ENCODE measurements at places on chromosomes 2 and 18.

DNA sequence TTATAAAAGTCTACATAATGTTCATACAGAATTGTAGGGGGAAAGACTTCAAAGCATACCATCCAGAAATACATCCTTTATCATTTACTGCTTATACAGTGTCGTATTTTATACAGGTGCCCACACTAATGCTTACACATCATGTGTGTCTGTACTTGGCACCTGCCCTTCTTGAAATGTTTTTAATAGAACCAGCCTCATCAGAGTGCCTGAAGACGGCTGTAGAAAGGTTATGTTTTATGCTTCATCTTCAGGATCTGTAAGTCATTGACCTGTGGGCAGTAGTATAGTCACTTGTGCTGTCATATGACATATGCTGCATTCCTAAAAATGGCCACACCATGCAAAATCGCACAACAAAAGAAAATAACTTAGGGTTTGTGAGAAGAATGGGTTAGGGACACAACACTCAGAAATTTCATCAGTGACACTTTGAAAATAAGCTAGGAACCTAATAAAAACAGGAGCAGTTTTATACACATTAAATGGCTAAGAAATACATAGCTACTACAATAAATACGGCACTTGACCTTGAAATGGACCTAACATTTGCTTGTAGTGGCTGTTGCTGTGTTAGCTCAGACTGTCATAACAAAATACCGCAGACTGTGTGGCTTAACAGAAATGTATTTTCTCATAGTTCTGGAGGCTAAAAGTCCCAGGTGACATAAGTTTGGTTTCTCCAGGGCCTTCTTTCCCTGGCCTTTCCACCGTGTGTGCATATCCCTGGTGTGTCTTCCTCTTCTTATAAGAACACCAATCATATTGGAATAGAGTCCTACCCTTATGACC is 112.6 kb downstream of the CERS6 start:
- no peak for DNase-seq

GRCh38 chr2:148614014-148614321 is 30.6 kb upstream of the EPC2 start:
- no peak for DNase-seq

DNA sequence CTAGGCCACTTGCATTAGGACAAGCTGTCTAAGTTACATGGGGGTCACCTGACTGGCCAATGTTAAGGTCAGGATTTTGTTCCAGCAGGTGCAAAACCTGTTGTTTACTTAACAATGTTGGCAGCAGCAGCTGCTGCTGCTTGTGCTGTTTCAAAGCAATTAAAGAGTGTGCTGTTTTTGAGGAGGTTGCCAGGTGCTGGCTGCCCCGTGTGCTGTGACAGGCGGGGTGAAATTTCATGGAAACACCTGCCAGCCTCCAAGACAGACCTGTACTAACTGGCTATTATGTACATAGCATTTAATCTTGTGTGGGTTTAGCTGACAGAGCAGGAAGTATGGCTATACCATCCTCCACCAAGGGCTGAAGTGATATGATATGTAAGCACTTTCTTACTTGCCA is 224.9 kb downstream of the ASXL3 start:
- no peak for DNase-seq

DNA sequence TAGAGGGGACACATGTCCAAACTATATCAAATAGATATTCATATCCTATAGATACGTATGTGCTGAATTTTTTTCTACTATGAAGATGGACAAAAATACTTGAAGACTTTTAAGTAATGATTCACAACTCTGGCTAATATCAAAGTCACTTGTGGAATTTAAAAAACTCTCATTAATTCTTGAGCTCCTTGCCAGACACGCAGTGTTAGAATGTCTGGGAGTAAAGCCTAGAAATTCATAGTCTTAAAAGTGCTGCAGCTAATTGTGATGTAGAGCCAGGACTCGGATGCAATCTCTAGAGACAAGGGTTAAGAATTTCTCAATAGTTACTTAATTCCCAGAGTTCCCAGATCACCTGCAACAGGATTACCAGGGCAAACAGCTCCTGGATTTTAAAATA is 107.4 kb downstream of the ARL6IP6 start:
- DNase-seq, result no peak

DNA sequence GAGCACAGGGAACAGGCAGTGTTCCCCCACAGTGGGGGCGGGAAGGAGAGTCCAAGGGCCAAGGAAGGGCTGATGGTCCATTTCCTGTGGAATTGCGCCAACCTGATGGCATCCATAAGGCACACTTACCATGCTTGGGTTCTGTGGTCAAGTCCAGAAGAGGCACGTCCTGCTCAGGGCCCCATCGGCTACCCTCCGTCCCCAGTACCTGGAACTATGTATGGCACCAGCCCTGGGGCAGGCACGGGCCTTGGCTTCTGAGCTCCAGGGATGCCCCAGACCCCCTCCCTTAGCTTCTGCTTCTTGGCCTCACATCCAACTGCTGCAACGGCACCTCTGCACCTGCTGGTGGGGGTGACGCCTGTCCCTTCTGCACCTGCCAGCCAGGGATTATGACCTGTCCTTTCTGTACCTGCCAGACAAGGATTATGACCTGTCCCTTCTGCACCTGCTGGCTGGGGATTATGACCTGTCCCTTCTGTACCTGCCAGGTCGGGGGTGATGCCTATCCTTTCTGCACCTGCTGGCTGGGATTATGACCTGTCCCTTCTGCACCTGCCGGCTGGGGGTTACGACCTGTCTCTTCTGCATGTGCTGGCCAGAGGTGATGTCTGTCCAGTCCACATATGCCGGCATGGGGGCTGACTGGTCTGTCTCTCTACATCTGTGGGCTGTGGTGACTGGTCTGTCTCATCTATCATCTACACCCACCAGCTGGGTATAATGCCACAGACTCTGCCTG is 45.4 kb upstream of the SNTG2 start:
- no peak for DNase-seq

DNA sequence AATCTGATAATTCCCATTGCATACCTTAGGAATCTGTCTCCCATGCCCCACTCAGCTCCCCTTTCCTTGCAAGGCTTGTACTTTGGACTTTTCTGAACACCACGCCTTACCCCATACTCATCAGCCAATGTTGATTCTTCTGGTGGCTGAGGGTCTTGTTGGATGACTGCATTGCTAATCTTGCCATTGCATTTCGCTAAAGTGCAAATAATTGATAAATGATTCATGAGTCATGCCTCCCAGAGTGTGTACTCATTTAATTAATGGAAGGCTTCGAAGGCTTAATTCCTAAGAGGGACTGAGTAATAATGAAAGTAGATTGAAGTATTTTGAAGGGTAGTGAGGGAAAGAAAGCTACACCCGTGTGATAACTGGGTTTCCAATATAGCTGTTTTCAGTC is 28.0 kb upstream of the PPP1R1C start:
- no peak for DNase-seq

GRCh38 chr2:9347411-9347881 is 75.9 kb downstream of the ITGB1BP1 start:
- no peak for DNase-seq

GRCh38 chr2:214902286-214902685 is 92.8 kb upstream of the BARD1 start:
- no peak for DNase-seq

DNA sequence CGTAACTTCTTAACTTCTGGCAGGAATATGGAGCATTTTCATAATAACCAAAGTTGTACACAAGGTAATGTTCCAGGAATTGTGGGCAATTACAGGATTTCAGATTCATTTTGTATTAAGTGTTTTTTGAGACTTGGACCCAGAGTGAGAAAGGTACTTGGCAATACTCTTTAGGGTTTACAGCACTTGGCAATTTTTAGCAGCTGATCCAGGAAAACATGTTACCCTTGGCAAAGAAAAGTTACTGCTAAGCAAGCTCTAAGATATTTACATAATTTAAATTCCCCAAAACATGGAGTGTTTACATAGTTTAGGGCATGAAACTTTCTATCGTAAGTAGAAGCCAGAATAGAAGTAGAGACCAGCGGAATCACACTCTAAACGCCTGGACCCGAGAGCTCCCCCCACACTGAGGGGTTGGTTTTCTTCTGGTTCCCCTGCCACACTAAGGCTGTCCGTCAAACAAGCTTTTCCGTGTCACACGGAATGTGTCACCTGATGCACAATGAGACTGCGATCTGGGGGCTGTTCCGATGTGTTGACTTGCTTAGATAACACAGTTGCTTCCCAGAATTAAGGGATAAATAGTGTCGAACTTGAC is 177.1 kb downstream of the PTGR3 start:
- DNase-seq, result no peak

GRCh38 chr18:38481576-38481975 is 916.0 kb upstream of the CELF4 start:
- no peak for DNase-seq

DNA sequence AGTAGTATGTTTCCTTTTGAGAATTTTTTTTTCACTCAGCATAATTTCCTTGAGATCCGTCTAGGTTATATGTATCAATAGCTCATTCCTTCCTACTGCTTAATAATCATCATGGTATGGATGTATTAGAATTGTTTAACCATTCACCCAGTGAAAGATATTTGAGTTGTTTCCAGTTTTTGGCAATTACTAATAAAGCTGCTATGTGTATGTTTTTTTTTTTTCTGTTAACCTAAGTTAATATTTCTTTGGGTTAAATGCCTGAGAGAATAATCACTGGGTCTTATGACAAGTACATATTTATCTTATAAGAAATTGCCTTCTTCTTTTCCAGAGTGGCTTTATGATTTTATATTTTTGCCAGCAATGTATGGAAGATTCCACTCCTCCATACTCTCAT is 96.4 kb upstream of the ST6GAL2 start:
- no peak for DNase-seq

DNA sequence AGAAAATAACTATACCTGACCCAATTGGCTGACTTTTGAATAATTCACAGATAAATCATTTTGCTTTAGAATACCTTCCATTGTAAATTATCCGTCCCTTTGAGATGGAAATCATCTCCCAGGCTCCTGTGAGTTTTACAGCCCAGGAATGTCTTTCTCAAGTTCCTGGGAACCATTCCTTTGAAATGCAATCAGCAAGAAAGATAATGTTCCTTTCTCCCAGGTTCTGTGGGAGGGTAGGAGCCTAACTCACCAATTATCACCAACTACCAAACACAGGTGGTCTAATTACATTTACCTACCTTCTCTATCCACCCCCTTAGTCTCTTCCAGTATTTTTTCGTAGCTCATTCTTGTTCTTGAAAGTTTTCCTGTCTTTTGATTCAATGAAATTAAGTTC is 1016.0 kb downstream of the SOCS6 start:
- DNase-seq, result no peak

- DNase-seq, result no peak
Measured at GRCh38 chr18:22935431-22935830, 2.3 kb downstream of the RBBP8 start.

DNA sequence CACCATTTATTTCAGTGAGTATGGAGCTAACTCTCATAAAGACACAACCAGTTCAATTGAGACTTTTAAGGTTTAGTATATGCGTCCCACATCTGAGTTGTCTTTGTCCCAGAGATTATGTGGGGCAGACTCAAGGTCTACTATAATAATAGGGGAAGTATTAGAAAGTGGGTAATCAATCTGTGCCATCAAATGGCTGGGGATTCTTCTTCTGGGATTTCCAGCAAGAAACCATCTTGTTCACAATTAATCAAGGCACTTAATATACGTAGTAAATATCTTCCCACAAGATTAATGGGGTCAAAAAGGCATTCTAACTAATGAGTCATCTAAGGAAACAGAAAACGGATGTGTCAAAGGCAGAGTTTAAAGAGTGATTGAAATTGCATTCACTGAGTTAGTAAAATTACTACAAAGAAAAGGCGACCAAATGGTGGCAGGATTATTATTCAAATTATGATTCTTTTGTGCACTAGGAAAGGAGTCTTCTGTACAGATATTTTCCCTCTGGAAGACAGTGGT is 179.8 kb upstream of the REG3G start:
- no peak for DNase-seq

- no peak for DNase-seq
Measured at GRCh38 chr2:9099341-9099751, 95.9 kb upstream of the MBOAT2 start.

DNA sequence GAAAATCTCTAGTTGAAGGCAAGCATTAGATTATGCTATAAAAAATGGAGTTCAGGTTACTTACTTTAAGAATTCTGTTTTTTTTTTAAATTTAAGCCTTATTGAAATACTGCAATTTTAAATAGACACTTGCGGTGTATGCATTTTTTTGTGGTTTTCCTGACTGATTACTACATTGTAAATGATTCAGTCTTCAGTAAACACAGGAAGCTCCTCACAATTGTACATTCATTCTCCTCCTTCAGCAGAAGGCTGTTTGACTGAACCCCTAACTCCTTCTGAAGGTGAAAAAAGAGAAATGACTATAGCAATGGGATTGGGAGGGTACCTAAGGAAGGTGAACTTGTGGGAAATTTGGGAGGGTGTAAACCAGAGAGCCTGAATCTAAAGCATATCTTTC is 136.1 kb downstream of the GCA start:
- no peak for DNase-seq

GRCh38 chr2:174485788-174486562 is 854 bp downstream of the GPR155 start:
- DNase-seq, result peak; percentile 7

DNA sequence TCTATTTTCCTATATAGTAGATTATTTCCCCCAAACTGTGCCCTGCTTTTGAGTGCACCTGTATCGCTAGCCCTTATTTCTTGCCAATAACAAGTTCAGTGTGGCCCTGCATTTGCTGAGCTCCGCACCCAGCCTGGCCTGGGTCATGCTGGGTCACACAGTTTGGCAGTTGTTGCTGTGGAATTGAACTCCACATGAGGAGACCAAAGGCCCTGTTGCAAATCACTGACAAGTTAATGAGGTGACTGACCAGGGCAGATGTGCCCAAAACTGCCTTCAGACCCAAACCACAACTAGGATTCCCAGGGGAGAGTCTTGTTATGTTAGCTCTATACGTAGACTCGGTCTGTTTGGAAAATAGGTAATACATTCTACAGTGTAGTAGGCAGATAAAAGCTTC is 31.0 kb downstream of the COL4A4 start:
- DNase-seq, result no peak

GRCh38 chr2:100279586-100280534 is 42.4 kb downstream of the LONRF2 start:
- DNase-seq, result no peak

DNA sequence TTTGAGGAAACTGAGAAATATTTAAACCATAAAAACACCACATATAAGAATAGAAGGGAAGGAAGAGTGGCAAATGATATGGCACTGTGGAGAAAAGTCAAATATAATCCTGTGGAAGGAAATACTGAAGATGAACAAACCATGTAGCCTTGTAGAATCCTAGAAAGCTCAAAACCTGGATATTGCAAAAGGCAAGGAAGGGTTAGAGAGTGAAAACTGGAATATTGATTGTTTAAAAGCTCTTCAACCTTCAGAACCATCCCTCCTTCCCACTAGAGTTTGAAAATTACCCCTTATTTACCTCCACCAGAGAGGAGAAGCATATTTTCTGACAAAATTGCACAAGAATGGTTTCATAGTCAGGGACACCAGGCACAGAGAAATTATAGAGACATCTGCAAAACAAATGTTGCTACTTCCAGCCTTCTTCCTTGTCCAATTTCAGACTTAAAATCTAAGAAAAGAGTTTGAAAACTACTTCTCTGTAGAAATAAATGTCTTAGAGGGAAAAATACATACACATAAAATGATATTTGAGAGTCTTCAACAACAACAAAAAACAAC is 48.0 kb downstream of the ANTXR1 start:
- DNase-seq, result no peak

All from T-helper 1 cell (primary cell).